ENCODE measurements at places on chromosomes 13 and 19. TPM values are rescaled to one million over a fixed set of nuclear protein-coding genes. Genes with fewer than 3 reads are reported as not detected.

- H3K4me1 ChIP-seq, result no peaks in the 10 kb centered on the region
- H3K4me3 ChIP-seq, result no peak overlapping the region
- H3K27me3 ChIP-seq, result no peaks in the 10 kb centered on the region
- H3K27ac ChIP-seq, result no peak overlapping the region
- DNase-seq, result no peak
These were observed 545.2 kb downstream of the IRS2 start for GRCh38 chr13:109241160-109241559.

DNA sequence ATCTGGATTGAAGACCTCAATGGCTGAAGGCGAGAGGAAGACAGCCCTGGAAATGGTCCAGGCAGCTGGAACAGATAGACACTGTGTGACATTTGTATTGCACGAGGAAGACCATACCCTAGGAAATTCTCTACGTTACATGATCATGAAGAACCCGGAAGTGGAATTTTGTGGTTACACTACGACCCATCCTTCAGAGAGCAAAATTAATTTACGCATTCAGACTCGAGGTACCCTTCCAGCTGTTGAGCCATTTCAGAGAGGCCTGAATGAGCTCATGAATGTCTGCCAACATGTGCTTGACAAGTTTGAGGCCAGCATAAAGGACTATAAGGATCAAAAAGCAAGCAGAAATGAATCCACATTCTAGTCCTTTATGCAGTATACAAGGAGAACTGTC lies 1.2 kb downstream of the POLR1D start:
- DNase-seq, result no peak
- no peak overlapping the region for H3K27ac ChIP-seq
- no peaks in the 10 kb centered on the region for H3K27me3 ChIP-seq
- peaks cover 11% of the 10 kb centered on the region for H3K36me3 ChIP-seq

DNA sequence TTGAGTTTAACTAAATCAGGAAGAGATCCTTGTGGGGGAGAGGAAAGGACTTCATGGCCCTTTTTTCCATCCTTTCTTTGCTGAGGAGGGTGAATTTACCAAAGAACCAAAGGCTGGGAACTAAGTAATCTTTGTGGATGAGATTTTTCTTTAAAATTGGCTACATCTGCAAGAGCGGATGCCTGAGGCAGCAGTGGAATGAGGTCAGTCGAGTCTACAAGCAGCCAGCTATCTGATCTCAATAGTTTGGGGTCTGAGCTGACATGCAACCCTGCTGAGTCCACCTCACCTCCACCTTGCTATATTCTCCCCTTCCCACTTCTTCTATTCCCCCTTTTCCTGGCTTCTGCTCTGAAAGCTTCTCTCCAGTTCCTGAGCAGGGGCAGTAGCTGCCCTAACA lies 3.6 kb upstream of the DNAJC15 start:
- H3K4me3 ChIP-seq, result no peak overlapping the region
- no peaks in the 10 kb centered on the region for H3K36me3 ChIP-seq
- H3K27me3 ChIP-seq, result no peaks in the 10 kb centered on the region
- H3K4me1 ChIP-seq, result peaks cover 13% of the 10 kb centered on the region

DNA sequence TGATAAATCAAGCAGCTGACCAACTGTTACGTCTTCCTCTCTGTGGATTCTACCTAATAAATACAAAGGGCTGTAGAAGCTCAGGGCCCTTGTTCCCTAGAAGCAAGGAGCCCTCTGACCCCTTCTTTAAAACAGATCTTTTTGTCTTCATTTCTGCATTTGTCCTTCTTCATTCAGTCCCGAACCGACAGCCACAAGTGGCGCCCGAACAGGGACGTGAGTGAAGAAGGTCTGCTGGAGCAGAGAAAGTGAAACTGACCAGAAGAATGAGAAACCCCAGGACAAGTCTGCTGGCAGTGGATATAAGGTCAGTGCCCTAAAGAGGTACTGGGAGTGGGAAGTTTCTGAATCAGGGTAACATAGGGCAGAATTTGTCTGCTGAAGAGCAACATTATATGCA lies 13.1 kb downstream of the ZNF773 start:
- H3K27me3 ChIP-seq, result no peaks in the 10 kb centered on the region
- no peak for DNase-seq
- H3K4me3 ChIP-seq, result no peak overlapping the region

- peaks cover 6% of the 10 kb centered on the region for H3K4me1 ChIP-seq
- no peaks in the 10 kb centered on the region for H3K36me3 ChIP-seq
- DNase-seq, result no peak
- H3K4me3 ChIP-seq, result no peak overlapping the region
These were observed 823.0 kb downstream of the PCDH9 start for GRCh38 chr13:66407128-66407527.

Gene ZNF66
- 9.8 TPM for total RNA-seq

Gene ZNF528
- total RNA-seq, result 11.0 TPM

Gene TEKTIP1
- not detected for total RNA-seq

Gene PLA2G4C
- total RNA-seq, result 5.2 TPM
